ENCODE measurements at places on chromosomes 4 and X.

GRCh38 chr4:2599304-2599654 is 62.8 kb downstream of the FAM193A start:
- DNase-seq, result no peak

DNA sequence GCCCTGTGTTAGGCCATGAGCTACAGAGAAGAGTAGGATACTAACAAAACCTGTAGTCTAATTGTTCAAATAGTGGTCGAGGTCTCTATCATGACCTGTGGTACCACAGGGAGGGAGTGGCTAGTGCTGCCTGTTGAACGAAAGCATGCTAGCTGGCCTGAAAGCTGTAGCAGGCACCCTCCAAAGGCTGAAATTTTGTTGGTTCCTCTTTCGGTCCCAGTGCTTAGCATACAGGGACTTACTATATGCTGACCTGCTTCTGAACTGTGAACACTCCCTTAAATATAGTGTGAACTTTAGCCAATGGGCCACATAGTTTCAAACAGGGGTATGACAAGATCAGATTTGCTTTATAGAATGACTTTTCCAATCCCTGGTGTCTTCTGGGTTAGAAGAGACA is 113.4 kb downstream of the PJA1 start:
- DNase-seq, result no peak

DNA sequence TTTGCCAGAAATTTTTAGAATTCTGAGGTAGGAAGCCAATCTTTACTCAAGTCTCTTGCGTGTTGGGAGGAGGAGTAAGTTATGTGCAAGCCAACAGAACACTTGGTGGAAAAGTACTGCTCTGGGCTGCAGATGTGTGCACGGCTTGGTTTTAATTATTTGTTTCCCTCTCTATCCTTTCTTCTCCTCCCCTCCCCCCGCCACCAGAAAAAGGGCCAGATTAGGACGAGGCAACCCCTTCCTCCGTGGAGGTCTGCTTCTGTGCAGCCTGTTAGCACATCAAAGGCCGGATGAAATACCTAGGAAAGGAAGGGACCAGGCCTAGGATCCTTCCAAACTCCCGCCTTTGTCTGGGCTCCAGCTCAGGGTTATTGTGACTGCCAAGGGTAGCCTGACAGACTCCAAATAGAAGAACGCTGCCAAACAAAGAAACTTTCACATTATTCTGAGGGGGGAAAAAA is 1.0 kb upstream of the PGRMC1 start:
- DNase-seq, result no peak

GRCh38 chr4:20711335-20711734 is 11.1 kb downstream of the PACRGL start:
- DNase-seq, result no peak

All from CD4-positive, alpha-beta T cell treated with Interferon gamma for 1 hour (primary cell).